ENCODE measurements at places on chromosomes 7 and 10.

GRCh38 chr10:73857446-73857845 is 16.9 kb downstream of the CAMK2G start:
- no peak for DNase-seq

- no peak for DNase-seq
Observed at GRCh38 chr10:66637273-66638036, 288.4 kb upstream of the LRRTM3 start.

GRCh38 chr10:121185816-121186455 is 334.8 kb downstream of the WDR11 start:
- DNase-seq: no peak

- no peak for DNase-seq
Observed at GRCh38 chr7:93115796-93116195, 2.0 kb downstream of the SAMD9 start.

GRCh38 chr7:36964297-36964696 is 240.0 kb upstream of the AOAH start:
- no peak for DNase-seq

GRCh38 chr10:68333058-68333395 is 299 bp upstream of the PBLD start:
- no peak for DNase-seq

- DNase-seq: no peak
Observed at GRCh38 chr10:61899069-61899531, 2.4 kb upstream of the ARID5B start.

GRCh38 chr7:46279290-46279689 is 358.2 kb upstream of the IGFBP3 start:
- DNase-seq: no peak

DNA sequence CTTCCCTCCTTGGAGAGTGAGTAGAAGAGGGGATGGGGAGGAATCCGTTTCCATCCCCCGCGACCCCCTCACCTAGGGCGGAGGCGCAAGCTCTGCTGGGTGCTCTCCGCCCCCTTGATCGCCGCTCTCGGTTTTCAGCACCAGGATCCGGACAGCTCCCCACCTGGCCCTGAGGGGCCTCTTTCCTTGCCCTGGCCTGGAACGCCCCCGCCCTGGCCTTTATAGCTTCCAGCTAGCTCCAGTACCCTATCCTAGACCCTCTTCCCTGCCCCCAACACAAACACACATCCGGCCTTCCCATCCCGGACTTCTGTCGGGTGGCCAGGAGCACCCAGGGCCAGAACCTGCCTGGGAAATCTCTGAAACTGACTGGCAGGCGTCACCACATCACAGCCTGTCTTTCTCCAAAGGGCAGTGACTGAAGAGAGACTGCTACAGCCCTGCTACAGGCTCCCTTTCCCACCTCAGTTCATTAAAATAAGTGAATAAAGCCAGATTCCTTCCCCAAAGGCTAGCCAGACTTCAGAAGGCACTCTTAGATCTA is 72.3 kb upstream of the LEP start:
- no peak for DNase-seq

DNA sequence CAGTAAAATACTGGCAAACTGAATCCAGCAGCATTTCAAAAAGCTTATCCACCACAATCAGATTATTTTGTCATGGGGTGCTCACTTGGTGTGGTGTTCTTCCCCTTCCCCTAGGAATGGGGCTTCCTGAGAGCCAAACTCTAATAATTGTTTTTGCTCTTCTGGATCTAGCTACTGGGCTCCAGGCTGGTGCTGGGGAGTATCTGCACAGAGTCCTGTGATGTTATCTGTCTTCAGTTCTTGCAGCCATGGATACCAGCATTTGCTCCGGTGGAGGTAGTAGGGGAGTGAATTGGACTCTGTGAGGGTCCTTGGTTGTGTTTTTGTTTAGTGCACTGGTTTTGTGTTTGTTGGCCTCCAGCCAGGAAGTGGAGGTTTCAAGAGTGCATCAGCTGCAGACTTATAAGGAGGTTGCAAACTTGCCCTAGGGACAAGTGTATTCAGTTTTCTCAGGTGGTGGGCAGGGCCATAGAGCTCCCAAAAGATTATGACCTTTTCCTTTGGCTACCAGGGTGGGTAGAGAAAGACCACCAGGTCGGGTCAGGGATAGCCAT is 308.5 kb upstream of the MAGI2 start:
- DNase-seq: no peak

- DNase-seq: no peak
Observed at GRCh38 chr7:140080919-140081318, 18.2 kb upstream of the PARP12 start.

- DNase-seq: no peak
Observed at GRCh38 chr10:29804025-29804852, 169.5 kb upstream of the SVIL start.

GRCh38 chr10:116098411-116099022 is 174.5 kb downstream of the GFRA1 start:
- DNase-seq: no peak

DNA sequence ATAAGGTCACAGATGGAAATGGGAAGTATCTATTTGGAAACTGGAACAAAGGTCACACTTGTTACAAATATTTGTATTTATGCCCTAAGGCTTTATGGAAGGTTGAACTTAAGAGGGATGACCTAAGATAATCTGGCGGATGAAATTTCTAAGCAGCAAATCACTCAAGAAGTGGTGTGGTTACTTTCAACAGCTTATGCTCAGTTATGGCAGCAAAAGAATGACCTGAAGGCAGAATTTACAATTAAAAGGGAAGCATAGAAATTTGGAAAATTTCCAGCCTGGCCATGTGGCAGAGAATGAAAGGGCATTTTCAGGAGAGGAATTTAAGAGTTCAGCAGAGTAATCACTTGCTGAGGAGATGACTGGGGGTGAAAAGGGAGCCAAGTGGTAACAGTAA is 95.8 kb upstream of the TNS3 start:
- no peak for DNase-seq

- no peak for DNase-seq
Observed at GRCh38 chr10:124554085-124554858, 92.6 kb downstream of the LHPP start.

DNA sequence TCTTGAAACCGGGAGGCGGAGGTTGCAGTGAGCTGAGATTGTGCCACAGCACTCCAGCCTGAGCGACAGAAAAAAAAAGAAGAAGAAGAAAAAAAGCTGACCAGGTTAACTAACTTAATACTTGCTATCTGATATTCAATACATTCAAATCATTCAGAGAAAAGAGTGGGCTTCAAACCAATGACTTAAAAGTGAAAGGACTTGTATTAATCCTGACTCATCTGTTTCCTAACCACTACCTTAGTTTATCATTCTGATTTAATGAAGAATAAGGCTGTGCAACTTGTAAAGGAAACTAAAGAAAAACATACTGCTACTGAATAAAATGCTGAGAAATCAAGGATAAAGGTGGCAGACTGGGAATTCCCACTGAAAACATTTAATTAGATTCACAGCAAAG is 128.4 kb downstream of the NRBF2 start:
- DNase-seq: no peak

DNA sequence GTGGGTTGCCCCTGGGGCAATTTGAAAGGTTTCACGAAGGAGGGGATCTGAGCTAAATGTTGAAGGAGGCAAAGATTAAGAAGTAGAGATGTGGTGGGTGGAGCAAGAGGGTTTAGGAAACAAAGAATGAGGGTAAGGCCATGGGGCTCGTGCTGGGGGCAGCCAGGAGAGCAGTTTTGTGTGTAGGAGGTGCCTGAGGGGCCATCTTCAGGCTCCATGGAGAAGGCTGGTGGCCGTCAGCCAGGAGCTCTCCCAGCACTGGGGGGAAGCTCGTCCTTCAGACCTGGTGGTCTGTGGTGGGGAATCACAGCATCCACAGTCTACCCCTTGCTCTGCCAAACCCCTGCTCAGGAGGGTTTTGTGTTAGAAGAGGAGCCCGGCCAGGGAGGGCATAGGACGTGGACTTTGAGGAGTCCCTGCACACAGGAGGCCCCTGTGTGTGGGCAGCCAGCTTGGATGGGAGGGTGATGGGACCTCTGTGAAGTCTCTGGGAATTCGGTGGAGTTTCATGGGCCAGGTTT is 11.8 kb upstream of the CXCL12 start:
- no peak for DNase-seq

- no peak for DNase-seq
Observed at GRCh38 chr10:96789571-96790108, 42.5 kb upstream of the LCOR start.

GRCh38 chr7:121005996-121006584 is 17.6 kb downstream of the CPED1 start:
- DNase-seq: no peak

DNA sequence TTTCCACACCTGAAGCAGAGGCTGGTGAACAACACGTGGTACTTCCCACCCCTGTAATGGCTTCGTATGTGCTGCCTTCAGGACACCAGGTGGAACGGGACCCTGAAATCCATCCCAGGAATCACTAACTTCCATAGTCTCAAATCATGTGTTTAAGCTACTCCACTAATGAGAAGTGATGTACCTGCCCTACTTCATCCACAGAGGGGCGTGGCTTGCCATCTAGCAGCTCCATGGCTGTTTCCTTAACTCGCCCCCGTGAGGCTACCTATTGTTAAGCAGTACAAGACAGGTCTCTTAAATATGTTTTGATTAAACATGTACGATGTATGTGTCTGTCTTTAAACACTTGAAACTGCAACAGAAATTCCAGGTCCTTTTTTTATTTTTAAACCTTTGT is 31.8 kb downstream of the ARL3 start:
- DNase-seq: no peak

- DNase-seq: no peak
Observed at GRCh38 chr10:69614130-69614529, 15.9 kb upstream of the FAM241B start.

DNA sequence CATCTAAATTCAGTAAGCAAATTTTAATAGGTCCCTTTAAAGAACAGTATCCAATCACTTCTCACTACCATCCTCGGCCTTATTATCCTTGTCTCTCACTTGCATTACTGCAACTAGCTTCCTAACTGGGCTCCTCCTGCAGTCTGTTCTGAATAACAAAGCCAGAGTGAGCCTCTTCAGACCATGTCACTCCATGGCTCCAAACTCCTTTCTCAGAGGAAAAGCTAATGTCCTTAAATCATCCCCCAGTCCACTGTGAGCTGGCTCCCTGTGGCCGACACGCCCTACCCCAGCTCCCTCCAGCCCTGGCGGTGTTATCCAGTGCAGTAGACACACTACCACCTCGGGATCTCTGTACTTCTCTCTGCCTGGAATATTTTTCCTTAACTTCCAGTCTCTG is 80.0 kb downstream of the EPC1 start:
- no peak for DNase-seq

- no peak for DNase-seq
Observed at GRCh38 chr10:5146920-5147254, 38.1 kb downstream of the AKR1C8 start.

DNA sequence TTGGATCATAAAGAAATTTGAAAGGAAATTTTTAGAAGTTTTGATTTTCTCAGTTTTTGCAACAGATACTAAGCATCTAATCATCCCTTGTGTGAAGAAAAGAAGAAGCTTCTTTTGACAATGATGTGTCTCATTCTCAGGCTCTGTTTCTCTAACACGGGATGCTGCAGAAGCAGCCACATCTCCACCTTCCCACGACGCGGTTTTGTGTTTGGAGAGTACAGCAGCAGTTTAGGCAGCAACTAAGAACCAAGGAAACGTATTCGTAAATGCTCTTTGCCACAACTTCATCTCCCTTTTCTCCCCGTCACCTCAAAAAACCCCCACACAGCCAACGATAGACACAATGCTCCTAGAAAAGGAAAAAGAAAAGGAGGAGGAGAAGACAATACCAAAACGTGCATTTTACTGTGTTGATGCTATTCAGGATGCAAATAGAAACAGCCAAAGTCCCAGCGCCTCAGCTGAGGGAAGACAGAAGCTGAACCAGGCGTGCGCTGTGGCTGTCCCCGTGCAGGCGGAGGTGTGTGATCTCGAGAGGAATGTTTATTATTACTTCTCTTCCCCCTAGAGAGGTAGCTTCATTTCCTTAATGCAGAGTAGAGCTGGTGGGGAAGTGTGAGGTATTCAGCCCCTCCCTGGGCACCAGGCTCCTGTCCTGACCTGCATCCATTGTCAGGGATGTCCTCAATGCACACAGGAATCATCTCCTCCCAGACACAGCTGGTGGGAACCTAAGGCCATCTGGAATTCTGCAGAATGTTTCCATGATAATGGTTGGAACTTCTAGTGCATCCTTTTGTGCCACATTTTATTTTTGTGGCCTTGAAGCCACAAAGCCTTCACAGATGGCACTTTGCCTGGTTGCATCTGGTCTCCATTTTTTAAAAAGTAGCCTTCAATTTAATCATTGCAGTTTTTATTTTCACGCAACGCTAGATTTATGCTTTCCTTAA is 174.6 kb upstream of the KLF6 start:
- DNase-seq: no peak

GRCh38 chr7:137242616-137243015 is 100.9 kb downstream of the PTN start:
- DNase-seq: no peak

- DNase-seq: no peak
Observed at GRCh38 chr10:12729885-12730284, 271.6 kb downstream of the CCDC3 start.

DNA sequence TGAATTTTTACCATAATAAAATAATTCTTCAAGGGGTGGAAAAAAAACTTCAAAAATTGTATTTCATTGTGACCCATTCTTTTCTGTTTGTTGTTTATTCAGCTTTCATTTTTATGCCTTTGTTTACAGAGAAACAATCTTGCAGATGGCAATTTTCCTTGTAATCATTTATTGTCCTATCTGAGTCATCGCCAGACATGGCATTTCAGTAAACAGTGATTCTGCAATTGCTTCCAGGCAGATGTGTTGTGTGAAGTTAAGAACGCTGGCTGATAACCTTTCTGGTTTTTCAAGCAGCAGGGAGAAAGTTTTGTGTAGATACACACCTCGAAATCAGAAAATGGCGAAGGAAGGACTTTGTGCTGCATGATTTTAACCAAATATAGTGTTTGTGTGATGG is 80.7 kb upstream of the RPA3 start:
- DNase-seq: no peak

DNA sequence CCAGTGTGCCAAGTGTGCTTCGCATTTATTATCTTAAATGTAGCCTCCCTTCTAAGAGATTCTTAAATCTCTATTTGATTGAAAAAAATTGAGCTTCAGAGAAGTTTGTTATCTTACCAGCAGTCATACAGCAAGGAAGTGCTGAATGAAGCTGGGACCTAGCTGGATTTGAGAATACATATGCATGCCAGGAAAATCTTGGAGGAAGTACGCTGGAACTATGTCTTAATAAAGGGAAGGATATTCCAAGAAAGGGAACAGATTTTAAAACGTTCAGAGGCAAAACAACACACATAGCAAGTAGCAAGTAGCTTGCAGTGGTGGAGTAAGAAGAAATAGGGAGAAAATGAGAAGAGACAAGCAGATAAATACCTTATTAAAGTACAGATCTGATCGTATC is 1.5 kb downstream of the CFAP70 start:
- DNase-seq: no peak

DNA sequence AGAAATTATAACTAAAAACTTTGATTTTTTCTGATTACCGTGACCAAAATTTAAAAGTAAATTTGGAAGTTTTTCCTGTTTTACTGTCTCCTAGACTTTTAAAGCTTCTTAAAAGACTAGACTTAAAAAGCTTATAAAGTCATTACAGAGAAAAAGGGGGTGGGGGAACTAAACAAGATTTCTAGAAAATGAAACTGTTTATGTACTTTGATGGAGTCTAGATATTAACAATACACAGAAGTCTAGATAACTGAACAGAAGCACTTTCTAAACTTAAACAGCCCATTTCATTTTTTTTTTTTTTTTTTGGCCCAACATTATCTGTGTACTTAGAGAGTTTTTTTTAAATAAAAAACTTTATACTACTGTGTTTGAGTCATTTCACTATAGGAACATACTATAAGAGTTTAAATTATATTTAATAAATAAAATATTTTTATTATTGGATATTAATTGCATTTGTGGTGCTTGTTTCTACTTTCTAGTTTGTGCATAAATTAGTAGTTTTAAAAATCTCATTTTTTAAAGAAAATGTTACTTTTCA is 98.5 kb downstream of the PHTF2 start:
- no peak for DNase-seq
